ENCODE measurements at places on chromosomes 2 and 18.

GRCh38 chr2:217918308-217919024, 84.3 kb downstream of the TNS1 start:
- peak; percentile 29 for DNase-seq

- no peak for DNase-seq
These were observed 123.7 kb downstream of the COL6A3 start for GRCh38 chr2:237290261-237290660.

DNA sequence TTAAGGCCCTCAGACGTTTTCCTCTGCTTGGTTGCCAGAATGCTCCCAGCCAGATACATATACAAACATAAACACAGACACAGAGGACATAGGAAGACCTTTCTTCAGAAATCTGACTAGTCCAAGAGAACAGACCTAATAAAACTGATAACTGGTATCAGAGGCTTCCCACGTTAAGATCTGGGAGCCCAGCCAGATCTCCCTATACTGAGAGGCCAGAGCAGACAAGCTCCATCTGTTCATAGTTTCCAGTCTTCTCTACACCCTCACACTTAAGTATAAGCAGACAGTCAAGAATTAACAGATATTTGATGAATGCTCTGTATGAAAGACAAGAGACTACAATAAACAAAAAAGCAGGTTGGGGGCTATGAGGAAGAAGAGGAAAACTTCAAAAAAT, 240.5 kb upstream of the CHAC2 start:
- no peak for DNase-seq

GRCh38 chr2:138811431-138811830, 31.2 kb upstream of the NXPH2 start:
- DNase-seq = no peak

- DNase-seq = no peak
These were observed 92.9 kb downstream of the DTNA start for GRCh38 chr18:34802959-34803358.

DNA sequence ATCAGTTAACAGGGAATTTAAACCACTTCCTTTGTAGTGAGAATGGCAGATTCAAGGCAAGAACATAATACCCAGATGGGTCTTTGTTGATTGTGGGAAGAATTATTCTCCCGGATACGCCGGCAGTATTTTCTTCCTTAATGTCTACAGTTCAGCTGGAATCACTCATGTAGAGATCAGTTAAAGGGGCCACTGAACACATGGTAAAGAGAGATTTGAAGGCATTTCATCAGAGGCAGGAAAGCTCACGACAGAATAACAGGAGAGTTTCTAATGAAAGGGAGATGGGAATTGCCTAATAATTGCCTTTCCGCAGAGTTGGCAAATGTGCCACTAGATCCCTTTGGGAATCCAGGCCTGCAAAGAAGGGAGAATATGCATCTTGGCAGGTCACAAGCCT, 327.7 kb upstream of the ZNF804A start:
- no peak for DNase-seq

GRCh38 chr18:57461652-57462269, 26.6 kb downstream of the ONECUT2 start:
- DNase-seq = no peak

DNA sequence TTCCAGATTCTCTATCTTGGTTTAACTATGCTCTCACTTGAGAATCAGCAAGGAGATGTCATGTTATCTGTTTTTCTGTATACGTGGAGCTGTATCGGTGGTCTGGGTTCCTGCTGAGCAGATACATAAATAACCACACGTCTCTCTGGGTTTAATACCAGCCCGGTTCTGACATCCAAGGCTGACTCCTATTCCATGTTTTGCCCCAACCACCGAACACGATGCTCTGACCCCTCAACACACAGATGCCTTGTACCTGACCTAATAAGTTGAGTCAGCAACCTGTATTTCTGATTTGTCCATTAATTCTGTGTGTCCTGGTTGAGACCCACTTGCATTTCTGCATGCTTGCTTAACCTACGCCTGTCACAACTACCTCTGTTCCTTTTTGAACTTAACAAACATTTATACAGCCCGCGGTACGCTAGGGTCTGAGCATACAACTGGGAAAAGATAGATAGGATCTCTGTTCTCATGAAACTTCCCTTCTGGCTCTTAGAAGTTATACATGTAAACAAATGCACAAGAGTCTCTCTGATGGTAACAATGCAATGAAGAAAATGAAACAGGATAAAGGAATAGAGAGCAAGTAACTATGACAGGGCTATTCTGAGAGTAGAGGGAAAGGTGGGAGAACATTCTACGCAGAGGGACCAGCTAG, 480.4 kb downstream of the PARD3B start:
- no peak for DNase-seq

DNA sequence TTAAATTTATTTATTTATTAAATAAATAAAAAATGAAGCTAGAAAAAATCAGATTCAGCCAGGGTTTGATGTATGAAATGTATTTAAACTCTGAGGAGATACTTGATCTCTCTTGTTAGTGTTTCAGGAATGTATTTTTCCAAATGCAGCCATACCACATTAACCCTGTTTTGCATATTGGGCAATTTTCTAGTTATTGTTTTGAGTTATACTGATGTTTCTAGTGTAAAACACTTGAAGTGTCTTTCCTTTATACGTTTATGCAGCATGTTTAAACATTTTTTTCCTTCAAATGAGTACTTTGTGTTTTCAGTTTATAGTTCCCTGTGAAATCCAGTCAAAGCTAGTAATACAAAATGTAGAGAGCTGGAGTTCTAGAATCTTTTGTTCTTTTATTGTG, 69.9 kb downstream of the WDR7 start:
- DNase-seq = no peak

DNA sequence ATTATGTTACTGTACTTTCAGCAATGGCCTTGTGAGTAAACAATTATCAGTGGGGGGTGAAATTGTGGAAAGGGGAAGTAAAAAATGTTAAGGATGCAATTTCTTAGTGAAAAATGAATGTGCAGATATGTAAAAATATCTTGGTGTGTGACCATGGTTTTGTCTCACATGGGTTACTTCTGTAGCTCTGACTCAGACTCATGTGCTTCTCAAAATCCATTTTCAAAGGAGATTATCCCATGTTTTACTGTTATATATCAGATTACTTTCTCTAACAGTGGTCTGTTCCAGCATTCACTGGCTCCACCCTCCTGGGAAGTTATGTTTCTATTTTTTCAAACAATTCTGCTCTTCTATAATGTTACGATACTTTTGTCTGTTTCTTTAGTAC, 298.2 kb upstream of the COL3A1 start:
- DNase-seq = no peak

DNA sequence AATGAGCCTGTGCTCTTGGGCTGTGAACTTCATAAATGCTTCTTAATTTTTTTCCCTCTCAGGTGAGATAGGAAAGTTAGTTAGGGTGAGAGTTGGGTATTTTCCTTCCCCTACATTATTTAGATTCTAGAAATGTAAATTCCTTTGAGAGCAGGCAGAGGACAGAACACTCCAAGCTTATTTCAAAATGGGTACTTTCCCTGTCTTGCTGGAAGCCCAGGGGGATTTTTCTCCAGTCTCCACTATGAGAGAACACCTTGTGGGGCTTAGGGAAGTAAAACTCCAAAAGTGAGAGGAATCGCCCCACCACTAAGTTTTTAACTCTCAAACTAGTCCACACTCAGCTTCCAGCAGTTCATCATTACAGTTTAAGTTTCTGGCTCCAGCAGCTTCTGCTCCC, 253.2 kb upstream of the CTAGE1 start:
- no peak for DNase-seq

DNA sequence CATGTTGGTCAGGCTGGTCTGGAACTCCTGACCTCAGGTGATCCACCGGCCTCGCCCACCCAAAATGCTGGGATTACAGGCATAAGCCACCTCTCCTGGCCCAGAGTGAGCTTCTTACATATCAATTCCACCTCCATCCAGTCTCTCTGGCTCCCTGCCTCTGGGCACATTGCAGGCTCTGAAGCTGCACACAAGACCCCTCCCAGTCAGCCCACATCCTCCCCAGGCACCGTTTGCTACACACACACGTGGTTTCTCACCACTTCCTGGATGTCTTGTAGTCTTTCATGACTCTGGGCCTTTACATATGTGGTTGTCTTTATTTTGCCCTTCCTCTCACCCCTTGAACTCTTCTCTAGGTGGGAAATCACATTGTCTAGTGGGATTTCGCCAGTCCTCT, 64.0 kb upstream of the CABLES1 start:
- peak; percentile 97 for DNase-seq

DNA sequence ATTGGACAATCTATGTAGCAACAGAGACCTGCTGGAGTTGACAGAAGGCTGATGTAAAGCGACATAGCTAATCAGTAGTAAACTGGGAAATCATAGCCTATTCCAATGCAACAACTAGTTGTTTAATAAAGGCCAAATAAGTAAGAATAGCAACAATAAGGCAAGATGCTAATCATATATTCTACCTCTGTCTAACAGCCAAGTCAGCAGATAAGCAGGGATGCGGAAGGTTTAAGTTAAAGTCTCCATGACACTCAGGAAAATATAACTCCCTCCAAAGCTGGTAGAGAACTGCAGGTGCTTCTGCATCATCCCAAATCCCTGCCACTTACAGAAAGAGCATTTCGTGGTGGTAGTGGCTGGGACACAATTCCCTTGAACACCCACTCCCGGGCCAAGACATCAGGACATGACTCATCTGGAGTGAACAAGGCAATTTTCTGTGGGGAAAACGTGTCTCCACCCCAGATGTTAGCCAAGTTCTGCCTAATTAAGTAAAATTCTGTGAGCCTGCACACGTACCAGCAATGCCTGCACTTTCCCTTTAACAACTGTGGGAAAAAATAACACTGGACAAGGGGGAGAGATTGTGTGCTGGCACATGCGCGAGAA, 413.6 kb upstream of the ID2 start:
- DNase-seq = no peak

DNA sequence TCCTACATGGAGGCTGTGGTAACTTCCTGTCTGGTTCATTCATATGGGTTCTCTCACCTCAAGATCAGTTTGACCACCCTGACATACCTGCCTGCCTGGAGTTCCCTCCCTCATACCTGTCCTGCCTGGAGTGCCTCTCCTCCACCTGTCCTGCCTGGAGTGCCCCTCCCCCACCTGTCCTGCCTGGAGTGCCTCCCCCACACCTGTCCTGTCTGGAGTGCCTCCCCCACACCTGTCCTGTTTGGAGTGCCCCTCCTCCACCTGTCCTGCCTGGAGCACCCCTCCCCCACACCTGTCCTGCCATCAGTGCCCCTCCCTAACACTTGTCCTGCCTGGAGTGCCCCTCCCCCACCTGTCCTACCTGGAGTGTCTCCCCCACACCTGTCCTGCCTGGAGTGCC, 461.9 kb downstream of the PTPRM start:
- DNase-seq = no peak

GRCh38 chr2:143157001-143157400, 27.8 kb downstream of the ARHGAP15 start:
- no peak for DNase-seq

Data from NB4 (cell line).